ENCODE measurements at places on chromosomes 5 and 9.

DNA sequence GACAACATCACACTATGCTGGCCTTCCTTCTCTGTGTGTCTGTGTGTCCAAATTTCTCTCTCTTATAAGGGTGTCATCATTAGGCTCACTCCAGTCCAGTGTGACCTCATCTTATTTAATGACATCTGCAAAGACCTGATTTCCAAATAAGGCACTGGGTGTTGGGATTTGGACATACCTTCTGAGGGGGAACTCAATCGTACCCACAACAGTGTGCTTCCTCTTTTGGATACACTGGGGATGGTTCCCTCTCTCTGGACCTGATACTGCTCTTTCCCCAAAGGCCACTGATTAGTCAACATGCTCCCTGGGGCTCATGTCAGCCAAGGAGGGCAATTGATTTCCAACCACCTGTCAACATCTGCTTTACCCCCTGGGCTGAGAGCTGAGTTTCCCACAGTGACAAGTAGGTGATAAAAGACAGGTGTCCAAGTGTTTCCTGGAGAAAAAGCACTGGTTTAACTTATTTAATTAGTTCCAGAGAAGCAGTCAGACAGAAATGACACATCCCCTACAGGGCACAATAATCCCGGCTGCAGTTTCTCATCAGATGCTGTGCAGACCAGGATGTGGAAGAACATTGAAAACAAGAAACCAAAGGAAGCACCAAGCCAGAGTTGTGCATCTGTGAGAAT, 17.8 kb upstream of the CEP72 start:
- DNase-seq: no peak

GRCh38 chr9:116149844-116150243, 3.7 kb upstream of the PAPPA start:
- no peak for DNase-seq

- DNase-seq: no peak
Measured at GRCh38 chr9:135295551-135296300, 183.9 kb upstream of the PPP1R26 start.

DNA sequence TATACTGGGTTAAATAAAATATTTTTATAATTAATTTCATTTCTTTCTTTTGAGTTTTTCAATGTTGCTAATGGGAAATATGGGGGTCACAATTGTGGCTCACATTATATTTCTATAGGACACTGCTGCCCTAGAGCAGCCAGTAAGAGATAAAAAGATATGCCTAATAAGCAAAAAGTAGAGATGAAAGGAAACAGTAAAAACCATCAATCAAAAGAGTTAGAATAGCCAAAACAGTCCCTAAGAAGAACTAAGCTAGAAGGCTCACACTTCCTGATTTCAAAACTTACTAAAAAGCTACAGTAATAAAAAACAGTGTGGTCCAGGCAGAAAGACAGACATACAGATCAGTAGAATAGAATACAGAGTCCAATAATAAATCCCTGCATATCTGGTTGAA, 104.4 kb downstream of the FANCC start:
- no peak for DNase-seq

DNA sequence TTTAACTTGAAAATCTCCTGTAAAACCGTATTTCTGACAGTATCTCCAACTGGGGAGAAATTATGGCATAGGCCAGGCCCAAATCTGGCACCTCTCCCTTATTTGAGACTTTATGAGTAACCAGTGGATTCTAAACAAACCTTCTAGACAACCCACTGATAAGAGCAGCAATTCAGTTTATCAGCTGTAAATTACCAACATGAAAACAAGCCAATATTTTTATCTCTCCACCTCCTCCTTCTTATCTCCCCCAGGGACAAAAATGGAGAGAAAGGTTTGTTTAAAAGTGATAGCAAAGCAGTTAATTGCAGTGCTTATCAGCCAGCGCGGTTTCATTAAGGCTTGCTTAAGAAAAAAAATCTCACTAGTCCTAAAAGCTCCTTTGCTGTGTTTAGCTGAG, 53.8 kb downstream of the KCNV2 start:
- DNase-seq: no peak

DNA sequence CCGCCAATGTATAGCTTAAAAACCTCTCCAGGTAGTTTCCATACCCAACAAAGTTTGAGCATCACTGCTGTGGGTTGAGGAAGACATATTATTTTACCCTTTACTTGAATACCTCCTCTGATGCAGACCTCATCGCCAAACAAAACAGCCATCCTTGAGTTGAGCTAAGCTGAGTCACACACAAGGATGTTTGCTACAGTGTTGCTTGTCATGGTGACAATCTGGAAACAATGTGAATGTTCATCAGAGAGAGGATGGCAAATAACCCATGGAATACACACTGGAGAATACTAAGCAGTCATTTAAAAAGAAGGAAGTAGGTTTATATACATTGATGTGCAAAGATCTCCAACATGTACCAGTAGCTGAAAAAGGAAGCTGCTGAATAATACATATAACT, 41.1 kb upstream of the TCF7 start:
- no peak for DNase-seq

- DNase-seq: no peak
Measured at GRCh38 chr9:32399110-32399815, 14.8 kb downstream of the ACO1 start.

DNA sequence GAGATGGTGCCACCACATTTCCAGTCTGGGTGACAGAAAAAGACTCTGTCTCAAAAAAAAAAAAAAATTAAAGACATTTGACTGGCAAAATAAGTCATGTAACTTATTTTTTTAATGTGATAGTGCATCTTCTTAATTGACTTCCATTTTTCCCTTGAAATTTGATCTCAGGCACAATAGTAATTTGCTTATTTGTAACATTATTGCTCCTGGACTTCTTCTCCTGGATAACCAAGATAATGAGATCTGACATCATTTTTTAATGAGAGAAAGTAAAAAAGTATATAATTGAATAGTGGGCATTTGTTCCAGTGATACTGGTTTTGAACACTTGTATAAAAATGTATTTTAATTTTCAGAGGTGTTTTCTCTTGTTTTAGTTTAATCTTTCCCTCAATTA, 3.5 kb downstream of the ARHGEF28 start:
- no peak for DNase-seq
